ENCODE measurements at places on chromosomes 2 and 18.

- DNase-seq, result no peak
Measured at GRCh38 chr2:20536619-20537422, 89.9 kb downstream of the RHOB start.

GRCh38 chr18:57002627-57003026 lies 144.3 kb upstream of the BOD1L2 start:
- DNase-seq, result no peak

DNA sequence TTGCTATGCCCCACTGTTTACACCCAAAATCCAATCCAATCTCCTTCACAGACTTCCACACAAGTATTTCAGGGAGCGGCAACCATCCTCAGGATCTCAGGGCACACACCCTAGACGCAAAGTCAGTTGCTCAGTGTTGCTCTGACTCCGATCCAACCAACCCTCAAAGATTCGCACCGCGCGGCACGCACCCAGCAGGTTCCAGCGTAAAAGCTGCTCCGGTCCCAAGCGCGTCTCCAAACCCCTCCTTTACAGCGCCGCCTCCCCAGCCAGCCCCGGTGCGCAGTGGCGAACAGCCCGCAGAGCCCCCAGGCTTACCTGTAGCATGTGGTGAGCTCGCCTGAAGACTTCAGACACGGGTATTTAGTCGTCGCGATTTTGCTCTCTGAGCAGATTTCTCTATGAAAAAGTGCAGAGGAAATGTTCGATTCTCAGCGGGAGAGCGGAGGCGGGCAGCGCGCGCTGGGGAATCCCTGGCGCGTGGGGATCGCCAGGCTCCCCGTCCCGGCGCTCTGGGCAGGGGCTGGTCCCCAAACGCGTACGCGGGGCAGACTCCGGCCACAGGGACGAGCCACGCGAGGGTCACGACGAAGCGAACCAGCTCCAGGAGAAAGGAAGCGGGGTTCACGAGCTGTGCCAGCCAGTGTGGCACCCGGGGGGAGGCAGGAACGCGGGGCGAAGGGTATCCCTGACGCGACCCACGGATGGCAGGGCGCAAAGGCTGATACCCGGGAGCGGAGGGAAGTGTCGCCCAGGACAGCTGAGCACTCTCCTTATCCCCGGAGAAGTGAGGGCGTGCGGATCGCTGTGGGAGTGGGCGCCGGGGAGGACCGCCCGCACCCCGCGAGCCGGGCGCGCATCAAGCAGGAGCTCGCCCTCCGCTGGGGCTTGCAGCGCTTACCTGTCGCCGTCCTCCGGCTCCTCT lies 650 bp downstream of the CCBE1 start:
- no peak for DNase-seq

GRCh38 chr18:50509012-50509411 lies 50.9 kb upstream of the MAPK4 start:
- DNase-seq, result no peak

- no peak for DNase-seq
Measured at GRCh38 chr2:112242384-112242783, 12.5 kb downstream of the ZC3H8 start.

DNA sequence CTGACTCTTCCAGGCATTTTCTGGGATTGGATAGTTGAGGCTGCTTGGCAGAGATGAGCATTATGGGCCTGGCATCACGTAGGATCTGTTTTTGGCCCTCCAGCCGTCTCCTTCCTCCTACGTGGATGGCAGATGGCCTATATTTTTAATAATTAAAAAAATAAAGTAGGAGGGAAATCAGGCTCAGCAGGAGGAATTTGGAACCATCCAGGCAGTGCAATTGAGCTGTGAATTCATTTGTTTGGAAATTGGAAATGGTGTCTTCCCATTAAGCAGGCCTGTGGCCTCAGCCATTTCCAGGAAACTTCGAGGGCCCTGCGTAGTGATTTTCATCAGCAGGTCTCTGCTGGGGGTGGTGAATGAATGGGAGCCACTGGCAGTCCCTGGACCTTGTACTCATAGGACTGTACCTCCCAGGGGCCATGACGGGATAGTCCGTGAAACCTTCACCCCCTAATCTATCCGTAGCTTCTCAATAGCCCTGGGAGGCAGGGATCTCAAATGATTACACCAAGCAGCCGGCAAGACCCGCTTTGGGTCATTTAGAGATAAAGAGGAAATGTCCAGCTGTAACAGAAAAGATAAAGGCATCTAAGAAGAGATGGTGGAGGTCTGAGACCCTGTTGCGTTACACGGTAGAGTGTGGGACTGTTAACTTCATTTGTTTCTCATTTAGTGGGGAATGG lies 73.1 kb upstream of the TNP1 start:
- DNase-seq, result no peak

Measured in activated CD4-positive, CD25-positive, alpha-beta regulatory T cell treated with anti-CD3 and anti-CD28 coated beads, Interleukin-2, amount 50 U/mL, for 72 hours (primary cell).